ENCODE measurements at places on chromosomes 6 and 20.

GRCh38 chr20:723756-724155 is 44.5 kb downstream of the SLC52A3 start:
- DNase-seq, result no peak

- no peak for DNase-seq
Observed at GRCh38 chr6:110322874-110323242, 35.3 kb downstream of the METTL24 start.

DNA sequence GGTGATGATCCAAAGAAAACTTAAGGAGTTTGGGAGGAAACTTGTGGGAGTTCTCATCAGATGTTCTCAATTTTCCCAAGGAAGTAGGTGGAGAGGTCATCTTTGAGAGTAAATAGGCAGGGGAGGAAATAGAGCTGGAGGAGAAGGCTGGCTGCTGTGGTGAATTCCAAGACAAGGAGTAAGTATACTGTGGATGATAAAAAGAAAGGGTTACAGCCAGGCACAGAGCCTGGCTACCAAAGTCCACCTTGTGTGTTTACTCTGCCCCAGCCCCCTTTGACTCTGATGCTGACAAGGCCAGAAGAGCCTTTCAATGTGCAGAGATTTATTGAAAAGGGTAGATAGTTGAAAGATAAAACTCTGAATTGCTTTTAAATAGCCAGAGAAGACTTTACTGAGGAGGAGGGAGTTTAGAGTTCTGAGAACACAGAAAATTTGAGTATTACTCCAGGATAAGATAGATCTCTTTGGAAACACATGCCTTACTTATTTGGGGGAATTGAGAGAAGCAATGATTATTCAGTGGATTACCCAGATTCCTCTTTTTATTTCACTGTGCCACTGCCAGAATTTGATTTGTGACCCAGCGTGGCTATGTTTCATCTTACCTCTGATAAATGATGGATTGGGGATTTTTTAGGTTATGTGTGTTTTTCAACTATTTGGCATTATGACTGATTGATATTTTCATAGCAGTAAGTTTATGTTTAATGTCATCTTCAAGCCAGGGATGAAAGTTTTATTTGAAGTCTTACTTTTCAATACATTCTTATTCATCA is 182.6 kb upstream of the JAG1 start:
- no peak for DNase-seq

- no peak for DNase-seq
Observed at GRCh38 chr6:21061892-21062291, 527.6 kb downstream of the CDKAL1 start.

- no peak for DNase-seq
Observed at GRCh38 chr6:138569970-138570724, 70.9 kb upstream of the NHSL1 start.

DNA sequence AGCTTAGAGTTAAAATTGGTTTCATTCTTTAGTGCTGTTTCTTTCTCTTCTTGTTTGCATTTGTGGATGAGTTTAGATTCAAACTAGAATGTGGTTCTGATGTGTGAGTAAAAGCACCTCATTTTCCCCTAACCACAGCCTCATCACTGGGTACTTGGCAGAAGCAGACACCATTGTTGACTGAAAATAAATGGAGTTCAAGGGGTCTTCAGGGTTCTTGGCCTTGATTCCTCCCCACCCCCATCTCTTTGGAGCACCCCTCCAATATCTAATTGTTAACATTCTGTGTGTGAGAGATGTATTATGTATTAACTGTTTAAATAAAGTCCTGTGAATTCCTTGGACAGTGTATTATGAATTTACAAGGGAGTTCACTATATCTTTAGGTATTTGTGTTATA is 59.6 kb downstream of the JARID2 start:
- DNase-seq, result no peak
